ENCODE measurements at places on chromosomes 1 and 21. TPM values are rescaled to one million over a fixed set of nuclear protein-coding genes. Genes with fewer than 3 reads are reported as not detected.

SKI gene
- 53.7 TPM for total RNA-seq

NID1 gene
- 0.16 TPM for total RNA-seq

SLC25A34 gene
- total RNA-seq: 1.3 TPM

LIN28A gene
- not detected for total RNA-seq

DNA sequence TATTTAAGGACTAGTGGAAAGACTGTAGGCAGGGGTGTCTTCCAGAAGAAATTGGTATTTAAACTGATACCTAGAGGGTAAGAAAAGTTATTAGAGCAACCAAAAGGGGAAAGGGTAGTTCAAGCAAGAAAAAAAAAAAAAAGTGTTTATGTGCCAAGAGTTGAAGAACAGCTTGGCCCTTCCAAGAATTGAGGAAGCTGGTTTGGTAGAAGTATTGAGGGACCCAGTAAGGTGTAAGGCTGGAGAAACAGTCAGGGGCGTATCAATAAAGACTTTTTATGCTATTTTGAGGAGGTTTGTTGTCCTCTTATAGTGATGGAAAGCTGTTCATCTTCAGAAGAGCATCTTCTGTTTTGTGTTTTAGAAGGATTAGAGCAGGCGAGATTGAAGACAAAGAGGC lies 108.3 kb downstream of the PTPRC start:
- DNase-seq: no peak

GRCh38 chr1:54502342-54502741 lies 45.7 kb upstream of the ACOT11 start:
- no peak for DNase-seq

DNA sequence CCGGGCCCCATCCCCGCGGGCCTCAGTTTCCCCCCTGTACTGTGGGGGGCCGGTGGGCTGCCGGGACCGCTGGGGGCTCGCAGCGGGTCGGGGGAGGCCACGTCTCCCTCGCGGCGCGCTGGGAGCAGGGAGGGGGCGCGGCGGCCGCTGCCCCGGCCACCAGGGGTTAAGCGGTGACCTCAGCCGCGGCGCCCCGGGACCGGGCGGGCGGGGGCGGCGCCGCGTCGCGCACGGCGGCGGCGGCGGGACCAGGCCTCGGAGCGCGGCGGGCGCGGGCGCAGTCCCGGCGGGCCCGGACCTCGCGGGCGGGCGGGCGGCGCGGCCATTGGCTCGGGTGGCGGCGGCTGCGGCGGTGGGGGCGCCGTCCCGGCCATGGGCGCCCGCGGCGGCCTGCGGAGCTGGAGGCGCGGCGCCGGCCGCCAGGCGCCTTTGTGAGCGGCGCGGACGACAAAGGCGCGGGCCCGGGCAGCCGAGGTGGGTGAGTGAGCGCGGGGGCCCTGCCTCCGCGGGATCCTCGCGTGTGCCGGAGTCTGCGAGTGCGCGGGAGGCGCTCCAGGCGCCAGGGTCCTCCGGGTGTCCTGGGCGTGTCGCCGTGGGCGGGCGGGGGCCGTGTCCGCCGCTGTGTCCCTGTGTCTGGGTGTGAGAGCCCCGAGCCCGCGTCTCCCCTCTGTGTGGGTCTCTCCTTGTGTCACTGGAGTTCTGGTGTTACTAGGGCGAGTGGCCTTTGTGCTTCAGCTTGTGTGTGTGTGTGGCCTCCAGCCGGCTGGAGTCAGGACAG lies at the start of gene ARHGEF10L:
Gene ARHGEF10L (plus strand): TSS at position 222 of the 778 bp plus-strand sequence. CDS start 40,898 bp downstream, outside the sequence.
- DNase-seq: no peak

DNA sequence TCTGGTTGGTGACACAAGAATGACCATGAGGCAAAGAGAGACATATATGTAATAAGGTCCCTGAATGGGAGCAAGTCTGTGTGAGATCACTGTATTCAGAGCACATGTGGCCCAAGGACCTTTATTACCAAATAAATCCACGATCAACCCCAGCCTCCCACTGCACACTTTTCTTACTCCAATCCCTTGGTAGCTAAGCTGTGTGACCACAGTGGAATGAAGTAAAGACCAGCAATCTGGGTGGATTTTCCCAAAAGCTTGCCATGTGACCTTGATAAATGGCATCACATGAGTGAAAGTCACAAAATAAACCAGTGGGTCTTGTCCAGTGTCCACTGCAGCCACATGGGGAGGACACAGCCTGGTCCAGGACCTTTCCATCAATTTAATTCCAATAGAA lies 36.7 kb upstream of the TLR5 start:
- no peak for DNase-seq

DNA sequence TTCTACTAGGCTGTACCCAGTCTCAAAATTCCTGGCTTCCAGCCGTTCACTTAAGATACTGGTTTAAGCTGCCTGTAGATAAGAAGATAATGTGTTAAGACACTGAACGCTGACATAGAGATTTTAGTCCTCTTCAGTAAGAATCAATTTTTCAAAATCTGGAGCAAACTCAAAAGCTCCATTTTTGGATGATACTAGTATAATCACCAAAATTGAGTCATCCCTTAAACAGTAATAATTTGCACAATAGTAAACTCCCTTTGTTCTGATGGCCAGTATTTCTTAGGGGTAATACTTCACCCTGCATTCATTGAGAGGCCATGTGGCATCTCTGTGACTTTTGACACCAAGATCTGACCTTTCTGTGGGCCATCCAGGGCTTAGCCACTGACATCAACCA lies 299.8 kb upstream of the USP25 start:
- no peak for DNase-seq

GRCh38 chr1:40801742-40802077 lies 18.1 kb downstream of the KCNQ4 start:
- no peak for DNase-seq

DNA sequence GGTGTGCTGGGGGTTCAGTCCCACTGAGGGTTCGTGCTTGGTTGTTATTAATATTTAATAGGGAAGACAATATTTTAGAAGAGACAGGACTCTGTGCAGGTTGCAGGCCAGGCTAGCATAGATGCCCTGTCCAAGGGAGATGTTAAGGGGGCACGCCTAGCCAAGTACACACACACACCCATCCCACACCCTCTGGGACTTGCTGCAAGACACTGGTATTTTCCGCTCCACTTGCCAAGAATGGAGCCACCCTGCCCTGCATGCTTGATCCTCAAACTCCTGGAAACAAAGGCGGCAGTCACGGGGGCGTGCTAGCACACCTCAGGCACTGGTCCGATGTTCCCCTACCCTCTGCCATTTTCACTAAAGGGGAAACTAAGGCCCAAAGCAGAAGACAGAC lies 99.1 kb downstream of the MRPL37 start:
- no peak for DNase-seq

DNA sequence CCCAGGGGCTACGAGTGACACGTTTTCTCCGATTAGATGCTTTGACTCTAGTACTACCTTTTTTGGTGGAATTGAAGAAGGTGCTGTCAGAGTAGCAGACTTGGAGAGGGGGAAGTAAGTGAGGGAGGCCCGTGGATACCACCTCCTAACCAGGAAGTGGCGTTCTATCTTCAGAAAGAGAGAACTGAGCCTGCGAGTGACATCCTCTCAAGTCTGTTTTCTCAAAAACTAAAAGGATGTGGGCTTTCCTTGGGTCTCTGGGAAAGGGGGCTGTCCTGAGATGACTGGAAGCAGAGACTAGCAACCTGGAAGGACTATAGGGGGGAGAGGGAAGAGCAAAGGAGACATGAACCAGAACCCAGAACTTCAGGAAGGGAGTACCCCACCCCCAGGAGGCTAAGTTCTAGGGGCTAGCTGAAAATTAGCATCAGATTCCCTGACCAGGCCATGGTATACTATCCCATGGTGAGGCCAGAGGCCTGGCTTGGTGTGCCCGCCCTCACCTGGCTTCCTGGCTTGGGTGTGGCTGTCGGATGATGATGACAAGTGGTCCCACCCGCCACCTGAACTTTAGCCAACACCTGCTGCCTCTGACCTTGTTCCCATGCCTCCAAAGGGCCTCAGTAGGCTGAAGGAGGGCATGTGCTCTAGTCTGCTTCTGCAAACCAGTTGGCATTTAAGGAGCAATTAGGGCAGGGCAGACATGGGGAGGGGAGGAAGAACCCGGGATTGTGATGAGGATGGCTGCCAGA lies 49.1 kb downstream of the ATP2B4 start:
- DNase-seq: no peak

GRCh38 chr1:32965251-32965747 lies 690 bp upstream of the RNF19B start:
- DNase-seq: no peak

GRCh38 chr21:37876561-37876960 lies 39.7 kb downstream of the KCNJ6 start:
- DNase-seq: no peak

DNA sequence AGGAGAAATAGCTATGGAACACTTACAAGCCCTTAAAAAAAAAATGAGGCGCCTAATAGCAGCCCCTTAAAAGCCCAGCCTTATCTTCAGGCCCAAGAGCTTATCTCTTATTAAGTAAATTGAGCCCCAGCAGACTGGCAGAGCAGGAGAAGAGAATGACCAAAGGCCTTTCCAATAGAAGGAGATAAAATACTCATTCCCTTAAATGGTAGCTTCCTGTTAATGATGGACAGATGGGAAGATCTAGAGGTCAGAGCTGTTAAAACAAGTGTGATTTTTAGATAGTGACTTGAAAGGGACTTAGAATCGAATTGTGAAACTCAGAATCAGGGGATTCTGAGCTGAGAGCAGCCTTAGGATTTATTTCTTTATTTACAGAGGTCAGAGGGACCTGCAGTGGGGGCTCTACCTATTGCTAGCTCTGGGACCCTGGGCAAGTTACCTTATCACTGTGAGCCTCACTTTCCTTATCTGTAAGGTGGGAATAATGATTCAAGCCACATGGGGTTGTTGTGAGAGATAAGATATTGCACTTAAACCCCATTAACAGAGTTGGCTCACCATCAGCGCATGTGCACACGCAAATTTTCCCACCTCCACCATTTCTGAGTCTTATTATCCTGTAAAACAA lies 101.3 kb upstream of the C8B start:
- no peak for DNase-seq

DNA sequence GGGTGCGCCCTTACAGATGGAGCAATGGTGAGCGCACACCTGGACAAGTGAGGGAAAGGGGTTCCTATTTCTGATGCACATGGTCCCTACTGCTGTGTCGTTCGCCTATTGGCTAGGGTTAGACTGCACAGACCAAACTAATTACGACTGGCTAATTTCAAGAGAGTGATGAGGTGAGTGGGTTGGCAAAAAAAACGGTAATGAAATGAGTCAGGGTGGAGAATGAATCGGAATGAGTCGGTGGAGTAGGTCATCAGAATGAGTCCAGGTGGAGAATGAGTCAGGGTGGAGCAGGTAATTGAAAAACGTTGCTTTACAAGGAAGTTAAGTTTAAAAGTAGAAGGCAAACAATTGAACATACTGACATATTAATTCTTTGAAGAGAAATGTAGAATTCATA lies 79.8 kb downstream of the WDR4 start:
- DNase-seq: peak; percentile 13

All from MCF 10A (cell line).